Fibroblast of the conjunctiva (primary cell): ENCODE measurements at places on chromosomes 4 and X.

DNA sequence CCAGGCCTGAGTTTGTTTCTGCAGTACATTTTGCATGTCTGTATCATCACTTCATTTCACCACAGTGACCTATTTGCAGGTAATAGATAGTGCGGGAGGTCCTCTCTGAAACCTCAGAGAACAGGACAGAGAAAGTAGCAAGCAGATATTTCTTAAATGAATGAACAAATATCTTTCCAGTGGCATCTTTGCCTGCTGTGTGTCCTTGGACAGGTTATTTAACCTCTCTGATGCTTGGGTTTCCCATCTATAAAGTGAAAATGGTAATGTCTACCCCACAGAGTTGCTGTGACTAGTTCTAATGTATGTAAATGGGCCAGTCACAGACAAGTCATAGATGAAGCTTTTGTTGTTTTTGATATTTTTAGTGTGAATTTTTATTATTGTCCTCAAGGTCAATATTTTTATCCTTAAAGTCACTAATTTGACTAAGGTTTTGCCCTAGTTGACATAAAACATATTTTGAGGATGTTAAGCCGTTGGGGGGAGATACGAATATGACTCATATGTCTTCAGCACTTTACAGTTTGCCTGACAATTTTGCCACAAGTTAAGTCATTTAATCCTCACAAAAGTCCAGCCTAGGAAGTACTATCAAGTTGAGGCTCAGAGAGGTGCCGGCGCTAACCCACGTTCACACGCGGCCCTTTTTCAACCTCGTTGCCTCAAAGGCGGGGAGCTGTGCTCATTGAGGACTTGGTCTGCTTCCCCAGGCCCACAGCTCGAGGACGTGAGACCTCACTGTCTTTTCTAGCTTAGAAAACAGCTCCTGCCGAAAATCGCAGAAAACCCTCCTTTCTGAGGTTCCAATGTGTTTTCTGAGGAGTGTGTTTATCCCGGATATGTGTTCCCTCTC lies 126.7 kb upstream of the STX18 start:
- DNase-seq: no peak

DNA sequence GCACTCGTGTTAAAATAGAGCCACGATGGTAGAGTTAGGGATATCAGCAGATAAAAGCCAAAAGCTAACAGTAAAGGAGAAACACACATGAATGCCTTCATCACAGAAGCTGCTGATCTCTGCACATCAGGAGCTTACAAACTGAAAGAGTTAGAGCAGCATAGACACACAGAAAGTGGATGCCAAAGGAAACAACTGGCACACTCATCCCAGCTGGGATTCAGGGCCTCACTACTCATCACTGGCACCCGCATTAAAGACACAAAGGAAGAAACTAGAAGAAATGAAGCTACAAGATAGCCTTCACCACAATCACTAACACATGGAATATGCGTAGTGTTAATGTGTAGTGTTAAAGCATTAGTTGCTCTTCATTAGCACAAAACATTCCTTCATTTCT lies 156.4 kb upstream of the TBL1X start:
- no peak for DNase-seq

- no peak for DNase-seq
Measured at GRCh38 chr4:121741751-121742150, 23.2 kb downstream of the SMIM43 start.

GRCh38 chr4:26252349-26253025 lies 68.3 kb upstream of the RBPJ start:
- DNase-seq: no peak

- no peak for DNase-seq
Measured at GRCh38 chr4:2875556-2875955, 31.9 kb downstream of the ADD1 start.

GRCh38 chr4:84678976-84679744 lies 96.2 kb downstream of the CDS1 start:
- no peak for DNase-seq
